Activated naive CD8-positive, alpha-beta T cell treated with anti-CD3 and anti-CD28 coated beads, Interleukin-2, amount 10 ng/mL, durations not matched to agents 7 days and 5 days (primary cell): ENCODE measurements at places on chromosomes 4 and X. TPM values are rescaled to one million over a fixed set of nuclear protein-coding genes. Genes with fewer than 3 reads are reported as not detected.

The CT47B1 gene
- total RNA-seq = not detected

The USP11 gene
- 101 TPM for total RNA-seq

The SPP1 gene
- 19.4 TPM for total RNA-seq

The CXorf49 gene
- not detected for total RNA-seq

The BGN gene
- not detected for total RNA-seq

The ARHGAP24 gene
- total RNA-seq = 0.28 TPM

The ADH1C gene
- total RNA-seq = not detected

The PTPN13 gene
- total RNA-seq = 0.06 TPM

DNA sequence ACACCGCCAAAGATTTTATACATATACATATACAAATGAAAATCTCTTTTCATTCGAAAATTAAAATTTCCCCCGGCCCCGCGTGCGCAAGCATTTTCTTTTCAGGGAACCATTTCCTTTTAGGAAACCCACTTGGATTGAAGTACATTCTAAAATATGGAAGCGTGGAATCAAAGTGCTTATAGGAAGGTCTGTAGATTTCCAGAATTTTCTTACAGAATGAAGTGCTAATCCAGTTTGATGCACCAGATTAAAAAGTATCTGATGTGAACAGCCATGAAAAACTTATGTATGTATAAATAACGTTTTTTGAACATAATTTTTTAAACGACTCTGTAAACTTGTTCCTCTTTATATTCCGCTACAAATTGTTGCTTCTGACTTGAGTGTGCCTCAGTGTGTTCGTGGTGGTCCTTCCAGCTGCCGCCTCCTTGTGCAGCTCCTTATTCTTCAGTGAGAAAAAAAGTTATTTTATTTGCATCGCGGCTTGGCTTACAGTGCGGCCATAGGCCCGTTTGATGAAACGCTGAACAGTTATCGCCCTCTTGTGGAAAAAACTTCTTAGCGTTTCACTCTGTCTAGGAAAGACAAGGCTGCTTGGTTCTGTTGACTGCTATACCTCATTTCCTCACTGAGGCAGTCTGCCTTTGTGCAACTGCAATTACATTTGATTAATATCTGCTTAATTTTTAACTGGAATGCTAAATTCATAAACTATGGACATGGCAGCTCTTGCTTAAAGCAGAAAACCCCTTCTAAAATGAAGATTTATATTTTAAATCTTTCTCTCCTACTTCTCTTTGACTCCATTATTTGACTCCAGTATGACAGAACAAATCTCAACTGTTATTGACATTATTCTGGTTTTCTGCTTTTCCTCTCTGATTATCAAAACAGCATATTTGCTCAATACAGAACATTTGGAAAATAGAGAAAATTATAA lies 4.7 kb upstream of the NKX6-1 start:
- H3K27me3 ChIP-seq = peaks cover 67% of the 10 kb centered on the region
- no peak overlapping the region for H3K27ac ChIP-seq
- H3K36me3 ChIP-seq = peaks cover 2% of the 10 kb centered on the region
- H3K4me1 ChIP-seq = peaks cover 8% of the 10 kb centered on the region

GRCh38 chrX:133413218-133413925 lies 1.9 kb downstream of the GPC4 start:
- H3K27me3 ChIP-seq = peaks cover 57% of the 10 kb centered on the region
- no peaks in the 10 kb centered on the region for H3K36me3 ChIP-seq
- no peak overlapping the region for H3K27ac ChIP-seq

GRCh38 chr4:111045992-111046391 lies 423.1 kb upstream of the PITX2 start:
- no peaks in the 10 kb centered on the region for H3K4me1 ChIP-seq
- no peaks in the 10 kb centered on the region for H3K27me3 ChIP-seq
- H3K4me3 ChIP-seq = no peak overlapping the region
- no peak overlapping the region for H3K27ac ChIP-seq

GRCh38 chr4:171621646-171622045 lies 191.6 kb upstream of the GALNTL6 start:
- H3K27ac ChIP-seq = no peak overlapping the region
- DNase-seq = no peak
- no peaks in the 10 kb centered on the region for H3K36me3 ChIP-seq
- H3K27me3 ChIP-seq = no peaks in the 10 kb centered on the region
- H3K4me1 ChIP-seq = no peaks in the 10 kb centered on the region

GRCh38 chr4:155639704-155640523 lies 26.7 kb upstream of the GUCY1A1 start:
- no peak overlapping the region for H3K27ac ChIP-seq
- no peak for DNase-seq
- peaks cover 12% of the 10 kb centered on the region for H3K4me1 ChIP-seq
- H3K36me3 ChIP-seq = no peaks in the 10 kb centered on the region

DNA sequence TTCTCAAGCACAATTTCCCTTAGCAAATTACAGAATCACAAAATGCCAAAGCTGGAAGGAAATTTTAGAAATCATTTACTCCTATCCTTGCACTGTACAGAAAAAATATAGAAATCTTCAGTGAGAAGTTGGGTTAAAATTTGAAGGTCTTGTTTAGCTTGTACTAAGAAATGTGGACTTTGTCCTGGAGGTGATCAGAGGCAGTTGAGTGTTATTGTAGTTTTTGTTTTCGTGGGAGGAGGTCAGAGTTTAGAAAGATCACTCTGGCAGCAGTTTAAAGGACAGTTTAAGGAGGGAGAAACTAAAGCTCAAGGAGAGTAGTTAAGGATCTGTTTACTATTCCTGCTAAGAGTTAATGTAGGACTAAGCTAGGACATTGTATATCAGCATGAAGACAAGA lies 54.4 kb upstream of the CXorf51B start:
- H3K4me1 ChIP-seq = no peaks in the 10 kb centered on the region
- DNase-seq = no peak
- H3K27ac ChIP-seq = no peak overlapping the region
- no peak overlapping the region for H3K4me3 ChIP-seq

DNA sequence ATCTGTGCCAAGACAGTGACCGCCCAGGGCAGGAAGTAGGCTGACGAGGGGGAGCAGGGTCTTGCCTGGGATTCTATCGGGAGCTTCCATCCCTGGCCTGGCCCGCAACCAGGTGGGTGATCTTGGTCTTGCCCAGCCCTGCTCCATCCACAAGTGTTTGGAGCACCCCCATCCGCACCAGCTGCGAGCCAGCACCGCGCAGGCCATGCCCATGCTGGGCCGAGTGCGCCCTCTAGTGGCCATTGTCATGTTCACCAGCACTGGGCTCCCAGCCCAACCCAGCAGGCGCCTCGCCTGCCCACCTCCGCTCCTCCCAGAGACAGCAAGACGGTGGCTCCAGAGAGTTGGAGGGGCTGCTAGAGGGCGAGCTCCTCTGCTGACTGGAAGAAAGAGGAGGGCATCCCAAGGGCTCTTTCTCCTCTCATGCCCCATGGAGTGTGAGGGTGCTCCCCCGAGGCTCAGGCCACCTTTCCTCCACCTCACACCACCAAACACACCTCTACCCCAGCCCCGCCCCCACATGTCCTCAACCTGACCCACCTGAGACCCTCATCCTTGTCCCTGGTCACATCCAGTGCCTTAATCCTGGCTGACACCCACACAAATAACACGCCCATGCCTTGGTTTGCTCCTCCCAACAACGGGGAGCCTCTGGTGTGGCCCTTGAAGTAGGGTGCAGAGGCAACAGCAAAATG lies 9.8 kb upstream of the ATP2B3 start:
- no peaks in the 10 kb centered on the region for H3K27me3 ChIP-seq
- H3K4me1 ChIP-seq = no peaks in the 10 kb centered on the region
- H3K27ac ChIP-seq = no peak overlapping the region
- peak; percentile 83 for DNase-seq

DNA sequence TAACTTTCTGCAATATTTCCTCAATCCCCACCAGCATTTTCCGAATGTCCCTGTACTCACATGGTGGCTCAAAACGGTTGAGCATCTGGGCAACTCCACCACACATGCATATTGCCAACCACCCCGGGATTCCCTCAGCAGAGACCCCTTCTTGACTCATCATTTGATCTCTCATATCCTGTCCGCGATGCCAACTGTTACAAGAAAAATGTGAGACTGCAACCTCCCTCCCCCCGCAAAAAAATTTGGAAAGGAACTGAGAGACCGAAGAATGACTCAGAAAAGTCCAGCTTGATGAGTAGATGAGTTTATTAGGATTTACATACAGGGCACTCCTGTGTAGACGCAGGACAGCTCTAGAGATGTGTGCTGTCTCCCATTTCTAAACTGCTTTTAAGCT lies 561.4 kb downstream of the ZIC3 start:
- no peaks in the 10 kb centered on the region for H3K27me3 ChIP-seq
- H3K4me1 ChIP-seq = no peaks in the 10 kb centered on the region
- no peak for DNase-seq

DNA sequence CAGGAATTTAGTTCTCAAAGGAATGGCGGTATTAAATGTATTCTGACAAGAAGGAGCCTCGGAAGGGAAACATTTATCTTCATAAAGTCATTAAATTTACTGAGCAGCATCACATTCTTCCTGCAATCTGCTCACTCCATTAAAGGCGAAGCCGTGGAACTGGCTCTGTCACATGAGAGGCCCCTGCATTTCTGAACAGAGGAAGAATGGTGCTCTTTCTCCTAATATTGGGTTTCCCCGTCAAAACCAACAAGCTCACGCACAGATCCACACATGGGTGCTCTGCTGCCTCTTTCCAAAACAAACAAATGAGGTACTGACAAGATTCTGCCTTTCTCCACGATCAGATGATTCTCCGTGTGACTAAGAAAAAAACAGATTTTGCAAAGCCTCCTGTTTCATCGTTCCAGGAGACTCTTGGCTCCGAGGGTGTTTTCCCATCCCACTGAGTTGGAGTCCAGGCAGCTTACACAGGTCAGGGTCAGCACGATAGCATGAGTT lies 191.2 kb downstream of the IDS start:
- no peaks in the 10 kb centered on the region for H3K4me1 ChIP-seq
- peaks cover 3% of the 10 kb centered on the region for H3K27me3 ChIP-seq
- H3K27ac ChIP-seq = no peak overlapping the region
- H3K36me3 ChIP-seq = no peaks in the 10 kb centered on the region
- no peak for DNase-seq

DNA sequence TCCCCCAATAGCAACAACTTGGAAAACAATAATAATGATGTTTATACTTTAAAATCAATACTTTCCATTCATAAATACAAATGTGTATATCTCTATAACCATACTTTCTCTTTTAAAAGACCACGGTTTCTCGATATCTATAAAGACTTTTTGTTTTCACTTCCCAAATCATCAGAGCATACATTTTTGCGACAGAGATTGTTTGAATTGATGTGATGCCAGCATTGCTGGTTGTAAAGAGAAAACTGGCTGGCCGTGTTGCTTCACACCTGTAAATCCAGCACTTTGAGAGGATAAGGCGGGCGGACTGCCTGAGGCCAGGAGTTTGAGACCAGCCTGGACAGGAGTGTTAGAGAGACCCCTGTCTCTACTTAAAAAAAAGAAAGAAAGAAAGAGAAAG lies 77.6 kb upstream of the ZNF518B start:
- H3K4me1 ChIP-seq = no peaks in the 10 kb centered on the region
- no peaks in the 10 kb centered on the region for H3K36me3 ChIP-seq
- peaks cover 17% of the 10 kb centered on the region for H3K27me3 ChIP-seq
- no peak overlapping the region for H3K4me3 ChIP-seq

GRCh38 chr4:82049294-82049693 lies 324.5 kb downstream of the HNRNPD start:
- no peak for DNase-seq
- peaks cover 22% of the 10 kb centered on the region for H3K27me3 ChIP-seq
- no peak overlapping the region for H3K4me3 ChIP-seq
- H3K27ac ChIP-seq = no peak overlapping the region

GRCh38 chr4:72022553-72022952 lies 9.2 kb upstream of the NPFFR2 start:
- no peaks in the 10 kb centered on the region for H3K36me3 ChIP-seq
- H3K4me1 ChIP-seq = no peaks in the 10 kb centered on the region
- no peak overlapping the region for H3K4me3 ChIP-seq
- DNase-seq = no peak

DNA sequence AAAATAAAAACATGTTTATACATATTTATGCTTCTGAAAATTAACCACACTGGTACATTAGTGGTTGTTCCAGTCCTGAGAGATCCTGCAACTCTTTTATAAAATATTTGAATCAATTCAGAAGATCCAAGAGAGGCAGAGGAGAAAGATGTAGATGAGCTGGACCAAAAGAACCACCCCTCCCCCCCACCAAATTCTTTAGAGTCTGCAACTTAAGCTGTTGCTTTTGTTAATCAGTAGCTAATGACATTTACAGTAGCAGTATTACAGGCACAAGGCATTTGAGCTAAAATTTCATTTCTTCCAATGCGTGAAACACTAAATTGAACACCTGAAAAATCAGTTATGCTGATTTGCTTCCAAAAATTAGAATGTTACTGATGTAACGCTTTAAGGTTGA lies 61.5 kb downstream of the PDK3 start:
- no peak for DNase-seq
- no peaks in the 10 kb centered on the region for H3K4me1 ChIP-seq
- no peak overlapping the region for H3K27ac ChIP-seq

- DNase-seq = no peak
- no peaks in the 10 kb centered on the region for H3K27me3 ChIP-seq
- H3K27ac ChIP-seq = peak overlapping the region; percentile 97
- H3K4me1 ChIP-seq = peaks cover 30% of the 10 kb centered on the region
- peak overlapping the region; percentile 95 for H3K4me3 ChIP-seq
These were observed 1.1 kb upstream of the RAP1GDS1 start for GRCh38 chr4:98260047-98260578.

GRCh38 chr4:85701861-85702321 lies 226.9 kb downstream of the ARHGAP24 start:
- H3K27ac ChIP-seq = no peak overlapping the region
- no peak for DNase-seq
- H3K36me3 ChIP-seq = no peaks in the 10 kb centered on the region
- no peaks in the 10 kb centered on the region for H3K4me1 ChIP-seq

- DNase-seq = no peak
- H3K36me3 ChIP-seq = peaks cover 11% of the 10 kb centered on the region
- H3K27ac ChIP-seq = no peak overlapping the region
- no peaks in the 10 kb centered on the region for H3K27me3 ChIP-seq
- no peak overlapping the region for H3K4me3 ChIP-seq
These were observed 13.0 kb downstream of the KLF3 start for GRCh38 chr4:38676986-38677385.

DNA sequence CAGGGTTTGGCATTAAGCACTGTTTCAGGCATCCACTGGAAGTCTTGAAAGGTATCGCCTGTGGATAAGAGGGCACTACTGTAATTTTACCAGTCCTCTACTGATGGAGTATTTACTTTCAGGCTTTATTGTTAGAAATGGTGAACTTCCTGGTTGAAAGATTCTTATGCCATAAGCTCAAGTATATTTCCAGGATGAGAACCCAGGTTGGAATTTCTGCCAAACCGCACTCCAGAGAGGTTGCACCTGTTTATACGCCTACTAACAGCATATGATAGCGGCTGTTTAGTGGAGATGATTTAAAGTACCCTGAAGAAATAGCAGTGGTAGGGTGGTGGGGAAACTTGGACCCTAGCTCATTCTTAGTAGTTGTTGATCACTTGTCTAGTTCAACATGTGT lies 9.9 kb downstream of the FNIP2 start:
- no peak overlapping the region for H3K4me3 ChIP-seq
- peaks cover 35% of the 10 kb centered on the region for H3K4me1 ChIP-seq
- H3K27ac ChIP-seq = no peak overlapping the region
- no peaks in the 10 kb centered on the region for H3K27me3 ChIP-seq
- peaks cover 3% of the 10 kb centered on the region for H3K36me3 ChIP-seq
